CD4-positive, alpha-beta T cell (primary cell): ENCODE measurements at places on chromosomes 2 and 18. TPM values are rescaled to one million over a fixed set of nuclear protein-coding genes. Genes with fewer than 3 reads are reported as not detected.

The IL36RN gene
- total RNA-seq = not detected

The CCDC142 gene
- 12.4 TPM for total RNA-seq

The MATN3 gene
- not detected for total RNA-seq

The FOXD4L1 gene
- total RNA-seq = not detected

The POTEJ gene
- total RNA-seq = not detected

The RBFA gene
- 11.2 TPM for total RNA-seq

The UCN gene
- 2.3 TPM for total RNA-seq

The FAM161A gene
- total RNA-seq = 1.0 TPM

The ST8SIA5 gene
- 0.08 TPM for total RNA-seq

The GNAL gene
- 0.11 TPM for total RNA-seq

DNA sequence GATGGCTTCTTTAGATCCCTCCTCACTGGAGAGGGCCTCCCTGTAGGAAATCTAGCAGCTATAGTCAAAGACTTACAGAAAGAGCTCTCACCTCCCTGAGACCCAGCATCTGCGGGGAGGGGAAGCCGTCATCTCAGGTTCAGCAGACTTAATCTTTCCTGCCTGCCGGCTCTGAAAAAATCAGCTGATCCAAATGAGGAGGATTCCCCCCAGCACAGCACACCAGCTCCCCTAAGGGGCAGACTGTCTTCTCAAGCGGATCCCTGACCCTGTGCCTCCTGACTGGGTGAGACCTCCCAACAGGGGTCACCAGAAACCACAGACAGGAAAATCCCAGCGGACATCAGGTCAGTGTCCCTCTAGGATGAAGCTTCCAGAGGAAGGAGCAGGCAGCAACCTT lies 601.9 kb downstream of the CNTNAP5 start:
- H3K4me3 ChIP-seq = no peak overlapping the region
- H3K4me1 ChIP-seq = no peaks in the 10 kb centered on the region
- no peak for DNase-seq
- H3K36me3 ChIP-seq = no peaks in the 10 kb centered on the region

DNA sequence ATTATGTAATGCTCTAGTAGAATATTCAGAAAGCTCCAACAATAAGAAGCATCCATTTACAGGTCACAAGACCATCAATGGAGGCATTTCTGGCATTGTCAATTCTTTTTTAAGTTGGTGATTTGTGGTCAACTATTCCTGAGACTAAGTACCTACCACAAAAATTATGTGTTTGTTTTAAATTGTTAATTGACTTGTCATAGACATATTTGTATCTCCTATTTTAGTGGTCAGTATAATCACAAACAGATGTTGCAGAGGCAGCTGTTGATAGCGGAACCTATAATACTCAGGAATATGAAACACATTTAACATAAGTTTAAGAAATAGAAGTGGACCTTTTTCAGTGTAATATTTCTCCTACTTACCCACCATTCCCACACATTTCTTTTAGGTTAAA lies 430.1 kb downstream of the CCDC85A start:
- H3K4me3 ChIP-seq = no peak overlapping the region
- H3K36me3 ChIP-seq = no peaks in the 10 kb centered on the region
- H3K27ac ChIP-seq = no peak overlapping the region

DNA sequence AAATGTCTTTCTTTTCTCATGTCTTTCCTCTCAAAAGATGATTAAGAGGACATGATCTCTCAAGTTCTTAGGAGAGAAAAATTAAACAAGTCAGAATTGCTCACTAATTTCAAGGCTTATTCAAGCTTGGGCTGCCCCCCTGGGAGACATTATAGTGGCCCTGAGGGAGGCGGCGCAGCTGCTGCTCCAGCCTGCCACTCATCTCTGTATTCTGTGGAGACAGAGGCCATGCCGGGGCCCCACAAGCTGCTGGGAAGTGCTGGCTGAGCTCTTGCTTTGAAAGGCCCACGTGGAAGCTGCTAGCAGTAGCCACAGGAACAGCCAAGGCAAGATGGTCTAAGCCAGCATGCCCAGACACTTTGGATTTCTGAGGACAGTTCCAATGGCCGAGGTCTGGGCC lies 267.4 kb downstream of the LNPK start:
- H3K4me1 ChIP-seq = no peaks in the 10 kb centered on the region
- no peaks in the 10 kb centered on the region for H3K36me3 ChIP-seq
- no peak for DNase-seq
- no peak overlapping the region for H3K4me3 ChIP-seq

GRCh38 chr18:45834306-45834705 lies 8.8 kb downstream of the SIGLEC15 start:
- H3K4me3 ChIP-seq = no peak overlapping the region
- DNase-seq = no peak
- peaks cover 21% of the 10 kb centered on the region for H3K4me1 ChIP-seq
- no peak overlapping the region for H3K27ac ChIP-seq
- peaks cover 32% of the 10 kb centered on the region for H3K27me3 ChIP-seq
- H3K36me3 ChIP-seq = no peaks in the 10 kb centered on the region

DNA sequence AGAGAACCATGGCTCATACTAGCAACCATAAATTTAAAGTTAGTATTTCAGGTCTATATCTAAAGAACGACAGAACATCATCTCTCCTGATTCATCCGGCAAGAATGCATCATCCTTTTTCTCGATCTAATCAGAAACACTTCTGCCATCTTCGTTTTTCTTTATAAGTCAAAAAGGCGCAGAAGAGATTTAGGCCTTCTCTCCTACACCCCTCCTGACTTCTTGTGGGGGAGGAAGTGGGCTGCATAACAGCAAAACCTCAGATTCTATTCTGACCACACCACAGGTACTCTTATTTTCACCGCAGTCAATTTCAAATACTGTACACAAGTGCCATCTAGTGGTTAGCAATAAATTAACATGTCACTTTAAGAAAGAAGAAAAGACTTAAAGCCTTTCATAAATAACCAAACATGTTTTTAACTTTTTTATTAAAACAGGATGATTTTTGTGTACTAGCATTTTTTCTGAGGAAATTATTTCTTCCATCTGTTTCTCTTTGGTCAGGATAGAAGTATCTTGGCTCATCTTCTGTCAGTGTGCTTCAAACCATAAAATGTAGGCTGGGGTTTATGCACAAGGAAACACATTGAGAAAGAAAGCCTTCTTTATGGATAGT lies 48.4 kb upstream of the PIK3C3 start:
- no peaks in the 10 kb centered on the region for H3K27me3 ChIP-seq
- no peak overlapping the region for H3K27ac ChIP-seq
- peaks cover 4% of the 10 kb centered on the region for H3K4me1 ChIP-seq
- H3K4me3 ChIP-seq = no peak overlapping the region
- no peaks in the 10 kb centered on the region for H3K36me3 ChIP-seq

DNA sequence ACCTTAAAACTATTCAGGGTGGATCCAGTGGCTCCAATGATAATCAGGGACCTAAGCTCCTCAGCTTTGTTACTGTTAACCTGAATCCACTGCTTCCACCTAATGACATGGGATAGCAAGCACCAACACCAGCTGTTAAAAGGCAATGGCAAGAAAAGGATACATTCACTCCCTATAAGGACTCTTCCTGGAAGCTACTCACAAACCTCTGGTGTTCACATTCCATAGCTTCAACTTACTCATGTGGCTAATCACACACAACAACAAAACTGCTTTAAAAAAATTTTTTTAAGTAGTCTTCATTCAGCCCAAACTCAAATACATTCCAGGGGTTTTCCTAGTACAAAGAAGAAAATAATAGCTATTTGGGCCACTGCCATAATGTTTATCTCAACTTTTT lies 24.5 kb downstream of the ROCK2 start:
- no peaks in the 10 kb centered on the region for H3K36me3 ChIP-seq
- no peaks in the 10 kb centered on the region for H3K4me1 ChIP-seq
- no peak overlapping the region for H3K4me3 ChIP-seq
- H3K27me3 ChIP-seq = no peaks in the 10 kb centered on the region
- no peak overlapping the region for H3K27ac ChIP-seq

- no peaks in the 10 kb centered on the region for H3K27me3 ChIP-seq
- H3K36me3 ChIP-seq = no peaks in the 10 kb centered on the region
- H3K4me3 ChIP-seq = no peak overlapping the region
- no peak for DNase-seq
Observed at GRCh38 chr2:238791354-238791753, 56.5 kb upstream of the TWIST2 start.

GRCh38 chr2:238988105-238988504 lies 140.2 kb downstream of the TWIST2 start:
- no peak overlapping the region for H3K27ac ChIP-seq
- no peaks in the 10 kb centered on the region for H3K4me1 ChIP-seq
- no peaks in the 10 kb centered on the region for H3K36me3 ChIP-seq
- no peak for DNase-seq
- H3K4me3 ChIP-seq = no peak overlapping the region
- H3K27me3 ChIP-seq = peaks cover 14% of the 10 kb centered on the region

DNA sequence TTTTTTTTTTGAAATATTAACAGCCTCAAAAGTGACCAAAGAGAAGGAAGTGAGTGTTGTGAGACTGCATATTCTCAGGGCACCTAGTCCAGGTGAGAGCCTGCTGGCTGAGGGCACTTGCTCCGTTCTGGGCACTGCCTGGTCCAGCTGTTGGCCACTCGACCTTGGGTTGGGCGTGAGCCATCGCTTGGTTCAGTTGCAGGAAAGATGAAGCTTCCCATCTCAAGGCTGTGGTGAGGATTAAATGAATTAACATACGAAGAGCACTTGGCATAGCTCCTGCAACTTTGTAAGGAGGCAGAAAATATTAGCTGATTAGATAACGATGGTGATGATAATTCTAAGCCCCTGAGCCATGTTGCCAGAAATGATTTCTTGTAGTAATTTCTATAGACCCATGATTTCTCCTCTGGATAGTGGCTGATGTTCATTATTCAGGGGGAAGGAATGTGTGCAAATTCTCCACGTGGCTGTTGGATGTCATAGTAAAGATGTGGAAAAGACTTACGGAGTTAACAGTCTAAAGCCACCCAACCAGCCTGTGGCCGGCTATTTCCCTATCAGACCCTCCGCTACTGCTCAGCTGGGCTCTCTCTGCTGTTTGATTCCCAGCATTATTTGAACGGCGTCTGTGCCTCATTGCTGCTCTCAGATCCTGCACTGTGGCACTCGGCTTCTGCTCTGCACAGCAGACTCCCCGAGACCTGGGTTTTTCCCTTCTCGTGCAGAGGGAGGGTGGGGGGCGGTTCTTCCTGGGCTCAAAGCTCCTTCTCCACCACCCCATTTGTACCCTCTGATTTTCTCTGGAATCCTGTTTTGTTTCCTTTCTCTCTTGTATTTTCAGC lies 221.1 kb downstream of the GALR1 start:
- no peak overlapping the region for H3K4me3 ChIP-seq
- no peak overlapping the region for H3K27ac ChIP-seq
- H3K4me1 ChIP-seq = no peaks in the 10 kb centered on the region
- peaks cover 7% of the 10 kb centered on the region for H3K27me3 ChIP-seq
- DNase-seq = no peak
- no peaks in the 10 kb centered on the region for H3K36me3 ChIP-seq

GRCh38 chr18:36427369-36427768 lies 129.9 kb downstream of the FHOD3 start:
- no peaks in the 10 kb centered on the region for H3K27me3 ChIP-seq
- H3K4me3 ChIP-seq = no peak overlapping the region
- no peaks in the 10 kb centered on the region for H3K4me1 ChIP-seq
- no peak for DNase-seq

DNA sequence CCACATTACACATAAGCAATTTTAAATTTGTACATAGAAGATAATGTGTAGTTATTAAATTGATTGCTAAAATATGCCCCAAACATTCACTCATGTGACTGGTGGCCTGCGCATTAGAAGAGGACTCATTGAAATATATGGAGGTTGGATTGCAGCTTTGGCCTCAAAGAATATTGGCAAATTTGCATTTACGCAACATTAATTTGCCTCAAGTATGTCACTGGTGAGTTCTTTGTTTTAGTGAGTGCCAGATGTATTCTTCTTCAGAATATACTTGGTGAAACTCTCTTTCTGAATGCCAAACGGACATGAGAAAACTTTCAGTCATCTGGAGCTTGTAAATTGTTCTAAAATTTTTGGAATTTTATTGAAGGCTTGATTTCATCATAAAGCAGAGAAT lies 5.9 kb upstream of the EFEMP1 start:
- H3K36me3 ChIP-seq = no peaks in the 10 kb centered on the region
- H3K4me1 ChIP-seq = no peaks in the 10 kb centered on the region
- no peak for DNase-seq
- peaks cover 7% of the 10 kb centered on the region for H3K27me3 ChIP-seq

- H3K27me3 ChIP-seq = no peaks in the 10 kb centered on the region
- H3K4me1 ChIP-seq = no peaks in the 10 kb centered on the region
- H3K36me3 ChIP-seq = no peaks in the 10 kb centered on the region
- H3K27ac ChIP-seq = no peak overlapping the region
- no peak overlapping the region for H3K4me3 ChIP-seq
- DNase-seq = no peak
Observed at GRCh38 chr2:159559034-159559433, 57.3 kb downstream of the BAZ2B start.

- no peaks in the 10 kb centered on the region for H3K27me3 ChIP-seq
- H3K27ac ChIP-seq = no peak overlapping the region
- H3K4me1 ChIP-seq = peaks cover 31% of the 10 kb centered on the region
- no peak overlapping the region for H3K4me3 ChIP-seq
- no peak for DNase-seq
Observed at GRCh38 chr2:12176623-12177454, 430.4 kb downstream of the LPIN1 start.

- no peak overlapping the region for H3K27ac ChIP-seq
- H3K4me1 ChIP-seq = no peaks in the 10 kb centered on the region
- DNase-seq = no peak
- no peaks in the 10 kb centered on the region for H3K27me3 ChIP-seq
- no peaks in the 10 kb centered on the region for H3K36me3 ChIP-seq
Observed at GRCh38 chr2:7612969-7613368, 695.8 kb downstream of the RNF144A start.
